ENCODE measurements at places on chromosomes 5 and 9.

DNA sequence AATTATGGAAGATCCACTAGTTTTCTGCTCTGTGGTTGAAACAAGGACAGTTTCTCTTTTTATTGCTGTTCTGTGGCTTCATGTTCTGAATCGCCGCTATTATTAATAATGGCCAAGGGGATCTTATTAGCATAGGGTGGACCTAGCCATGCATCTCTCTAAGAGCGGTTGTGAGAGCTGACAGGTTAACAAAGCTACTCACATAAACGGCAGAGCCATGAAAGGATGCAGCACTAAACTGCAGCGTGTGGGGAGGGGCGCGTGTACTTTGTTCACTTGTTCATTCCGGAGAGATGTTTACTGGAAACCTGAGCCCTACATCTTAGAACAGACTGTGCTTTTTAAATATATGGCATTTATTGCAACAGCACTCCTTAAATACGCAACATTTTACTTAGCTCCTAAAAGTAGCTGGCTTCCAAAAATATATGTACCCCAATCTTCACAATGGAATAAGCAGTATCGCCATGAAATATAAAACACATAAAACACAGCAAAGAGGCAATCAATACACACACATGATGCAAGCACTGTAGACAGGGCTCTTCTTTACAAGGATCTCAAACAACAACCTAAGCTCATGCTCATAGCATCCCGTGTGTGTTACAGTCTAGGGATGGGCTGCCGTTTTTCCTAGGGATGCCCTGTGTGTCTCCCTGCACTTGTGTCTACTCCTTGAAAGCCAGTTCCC is 424.6 kb downstream of the MED10 start:
- no peak for DNase-seq

GRCh38 chr9:98709968-98710965 is 1.5 kb upstream of the GABBR2 start:
- no peak for DNase-seq

- no peak for DNase-seq
Observed at GRCh38 chr5:138803935-138804334, 50.7 kb downstream of the CTNNA1 start.

DNA sequence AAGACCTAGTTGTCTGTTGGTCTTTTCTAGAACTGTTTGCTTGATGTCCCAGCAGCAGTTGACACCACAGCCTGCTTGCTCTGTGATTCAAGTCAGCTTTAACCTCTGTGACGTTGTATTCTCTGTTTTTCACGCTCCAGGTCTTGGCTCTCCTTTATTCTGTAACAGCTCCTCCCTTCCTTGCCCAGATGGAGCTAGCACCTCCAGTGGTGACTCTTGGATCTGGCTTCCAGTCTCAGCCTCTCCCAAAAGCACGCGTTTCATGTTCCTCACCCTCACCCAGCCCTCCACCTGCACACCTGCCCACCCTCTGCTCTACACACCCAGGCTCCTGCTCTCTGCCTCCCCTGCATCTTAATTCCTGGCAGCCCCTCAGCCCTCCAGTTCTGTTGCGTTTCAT is 50.6 kb downstream of the DMRT1 start:
- no peak for DNase-seq

- no peak for DNase-seq
Observed at GRCh38 chr9:3342159-3342777, 183.5 kb downstream of the RFX3 start.

- no peak for DNase-seq
Observed at GRCh38 chr5:55624841-55625588, 87.1 kb downstream of the SLC38A9 start.

DNA sequence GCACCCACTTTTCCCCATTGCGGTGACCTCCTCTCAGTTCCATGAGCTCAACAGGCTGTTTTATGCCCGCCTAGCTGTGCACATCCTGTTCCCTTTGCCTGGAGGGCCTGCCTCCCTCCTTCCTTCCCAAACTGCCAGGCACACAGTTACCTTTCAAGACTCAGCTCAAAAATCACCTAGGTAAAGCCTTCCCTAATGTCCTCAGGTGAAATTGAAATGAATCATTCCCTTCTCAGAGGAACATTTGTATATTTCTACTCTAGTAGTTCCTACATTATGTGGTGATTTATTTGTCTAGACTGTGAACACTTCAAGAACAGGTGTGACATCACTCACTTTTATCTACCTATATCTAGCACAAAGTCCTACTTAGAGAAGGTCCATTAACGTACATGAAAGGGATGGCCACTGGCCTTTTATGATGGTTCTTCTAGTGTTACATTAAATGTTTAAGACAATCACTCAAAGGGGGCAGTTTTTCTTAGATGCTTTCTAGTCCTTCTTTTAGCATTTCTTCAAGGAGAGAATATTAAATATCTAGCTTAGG is 103.5 kb upstream of the EQTN start:
- no peak for DNase-seq

- DNase-seq, result no peak
Observed at GRCh38 chr5:131466171-131466766, 168.8 kb downstream of the RAPGEF6 start.

GRCh38 chr5:4758550-4758949 is 381.6 kb upstream of the ADAMTS16 start:
- no peak for DNase-seq

GRCh38 chr5:122533825-122534224 is 221.8 kb downstream of the SNCAIP start:
- DNase-seq, result no peak

- DNase-seq, result no peak
Observed at GRCh38 chr9:124258607-124259157, 933 bp downstream of the NEK6 start.

GRCh38 chr5:30853158-30853557 is 340.3 kb upstream of the CDH6 start:
- DNase-seq, result no peak

GRCh38 chr5:37207802-37208201 is 41.4 kb downstream of the CPLANE1 start:
- DNase-seq, result no peak

- DNase-seq, result no peak
Observed at GRCh38 chr5:124725040-124725434, 21.4 kb downstream of the ZNF608 start.

DNA sequence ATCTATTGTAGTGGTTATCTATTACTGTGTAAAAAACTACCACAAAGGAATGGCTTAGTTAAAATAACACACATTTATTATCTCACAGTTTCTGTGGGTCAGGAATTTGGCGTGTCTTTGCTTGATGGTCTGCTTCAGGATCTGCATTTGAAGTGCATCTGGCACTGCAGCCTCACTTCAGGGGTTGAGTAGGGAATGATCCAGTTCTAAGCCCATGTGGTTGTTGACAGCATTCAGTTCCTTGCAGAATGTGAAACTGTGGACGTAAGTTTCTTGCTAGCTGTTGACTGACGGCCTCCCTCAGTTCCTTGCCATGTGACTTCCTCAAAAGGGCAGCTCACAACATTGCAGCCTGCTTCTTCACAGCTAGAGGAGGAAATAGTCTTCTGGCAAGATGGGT is 2.1 kb upstream of the OGN start:
- DNase-seq, result no peak

DNA sequence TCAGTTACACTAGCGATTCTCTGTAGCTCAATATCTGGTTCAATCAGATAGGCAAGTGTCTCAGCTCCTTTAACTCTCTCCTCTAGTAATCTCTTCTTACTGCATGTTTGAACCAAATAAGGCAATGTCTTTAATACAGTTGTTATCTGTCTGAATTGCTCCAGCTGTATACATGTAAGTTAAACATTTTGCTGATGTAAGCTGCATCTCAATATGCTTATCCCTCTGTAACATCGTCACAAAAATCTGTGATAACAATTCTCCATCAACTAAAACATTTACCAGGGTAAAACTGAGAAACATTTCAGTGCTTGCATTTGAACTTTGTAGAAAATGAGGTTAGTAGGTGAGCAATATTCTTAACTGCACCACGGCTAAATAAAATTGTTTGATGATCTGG is 29.6 kb upstream of the IGFBPL1 start:
- no peak for DNase-seq

DNA sequence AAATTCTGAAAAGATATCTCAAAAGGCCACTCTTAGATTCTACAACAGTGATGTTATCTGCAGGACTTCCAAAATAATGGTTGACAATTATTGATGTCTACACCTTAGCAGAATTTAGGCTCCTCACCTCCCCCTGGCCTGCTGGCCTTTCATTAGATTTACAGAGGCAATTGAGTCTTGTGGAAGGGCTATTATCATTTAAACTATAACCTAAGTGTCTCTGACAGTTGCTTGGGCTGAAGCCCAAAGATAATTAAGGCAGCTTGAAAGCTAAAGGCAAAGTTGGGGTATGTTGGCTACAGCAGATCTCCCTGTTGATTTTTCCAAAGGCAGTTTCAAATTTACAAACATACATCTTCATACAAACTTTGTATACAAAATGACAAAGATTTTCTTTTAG is 912.3 kb downstream of the TAF11L14 start:
- no peak for DNase-seq

DNA sequence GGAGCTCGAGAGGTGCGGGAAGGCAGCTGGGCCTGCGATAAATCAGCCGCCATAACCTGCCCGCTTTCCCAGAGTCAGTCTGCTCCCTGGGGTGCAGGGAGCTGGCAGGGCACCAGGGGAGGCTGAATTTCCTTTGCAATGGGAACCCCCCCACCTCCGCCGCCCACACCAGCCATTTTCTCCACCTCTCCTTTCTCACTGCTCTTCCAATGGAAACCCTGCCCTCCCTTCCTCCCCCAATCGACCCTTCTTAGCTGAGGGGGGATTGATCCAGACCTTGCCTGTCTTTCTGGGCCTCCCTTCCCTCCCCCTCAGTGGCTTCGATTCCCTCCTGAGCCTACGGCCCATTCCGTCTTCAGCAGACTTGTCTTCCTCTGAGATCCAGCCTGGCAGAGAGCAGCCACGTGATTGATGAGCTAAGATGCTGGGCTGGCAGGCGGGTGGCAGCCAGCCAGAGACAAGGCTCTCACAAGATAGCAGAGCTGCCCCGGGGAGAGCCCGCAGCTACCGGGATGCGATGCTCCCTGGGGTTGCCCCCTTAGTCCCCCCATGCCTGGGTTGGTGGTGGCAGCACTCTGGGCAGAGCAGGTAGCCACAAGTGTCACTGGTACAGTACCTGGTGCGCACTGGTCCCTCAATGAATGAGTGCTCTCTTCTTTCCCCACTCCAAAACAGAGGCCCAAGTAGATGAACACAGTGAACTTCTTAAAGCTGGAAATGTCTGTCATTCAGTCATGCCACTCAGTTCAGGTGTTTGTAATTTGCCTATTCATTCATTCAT is 53.7 kb upstream of the FABP6 start:
- no peak for DNase-seq

DNA sequence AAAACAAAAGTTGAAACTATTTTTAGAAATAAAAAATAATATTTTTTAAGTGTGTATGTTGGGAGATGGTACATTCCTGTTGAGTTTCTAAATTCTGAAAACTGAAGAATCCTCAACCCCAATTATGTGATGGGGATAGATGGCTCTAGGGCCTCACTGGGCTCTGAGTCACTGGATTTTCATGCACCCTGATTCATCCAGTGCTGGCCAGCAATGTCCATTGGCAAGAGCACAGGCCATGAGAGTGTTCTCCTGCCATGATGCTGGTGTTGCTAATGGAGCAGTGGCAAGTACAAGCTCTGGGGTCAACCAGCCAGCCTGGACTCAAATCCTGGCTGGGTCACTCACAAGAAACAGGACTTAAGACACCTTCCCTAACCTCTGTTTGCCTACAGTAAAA is 23.3 kb downstream of the SMIM23 start:
- no peak for DNase-seq

- no peak for DNase-seq
Observed at GRCh38 chr5:41871852-41872251, 1.6 kb upstream of the OXCT1 start.

- DNase-seq, result no peak
Observed at GRCh38 chr5:174608631-174609097, 115.7 kb upstream of the MSX2 start.

DNA sequence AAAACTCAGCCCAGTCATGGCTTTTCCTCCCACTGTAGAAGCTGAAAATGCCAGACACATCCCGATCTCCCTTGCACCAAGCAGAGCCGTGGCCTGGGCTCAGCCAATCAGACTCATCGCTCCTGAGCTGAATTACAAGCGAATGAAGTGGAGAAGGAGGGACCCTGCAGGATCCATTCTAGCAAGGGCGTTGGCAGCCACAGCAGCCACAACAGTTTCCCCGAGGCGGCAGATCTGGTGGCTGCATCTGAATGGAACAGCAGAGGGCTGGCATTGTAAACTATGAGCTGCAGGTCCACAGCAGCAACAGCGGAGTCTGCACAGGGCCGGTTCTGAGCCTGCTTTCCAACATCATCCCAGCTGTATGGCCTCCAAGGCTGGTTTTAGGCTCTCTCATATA is 23.8 kb downstream of the ALG2 start:
- DNase-seq, result no peak

- no peak for DNase-seq
Observed at GRCh38 chr9:82761027-82761426, 301.9 kb downstream of the RASEF start.

- DNase-seq, result no peak
Observed at GRCh38 chr9:130633336-130634190, 30.8 kb upstream of the PRDM12 start.

GRCh38 chr5:36648426-36648825 is 42.0 kb downstream of the SLC1A3 start:
- no peak for DNase-seq

DNA sequence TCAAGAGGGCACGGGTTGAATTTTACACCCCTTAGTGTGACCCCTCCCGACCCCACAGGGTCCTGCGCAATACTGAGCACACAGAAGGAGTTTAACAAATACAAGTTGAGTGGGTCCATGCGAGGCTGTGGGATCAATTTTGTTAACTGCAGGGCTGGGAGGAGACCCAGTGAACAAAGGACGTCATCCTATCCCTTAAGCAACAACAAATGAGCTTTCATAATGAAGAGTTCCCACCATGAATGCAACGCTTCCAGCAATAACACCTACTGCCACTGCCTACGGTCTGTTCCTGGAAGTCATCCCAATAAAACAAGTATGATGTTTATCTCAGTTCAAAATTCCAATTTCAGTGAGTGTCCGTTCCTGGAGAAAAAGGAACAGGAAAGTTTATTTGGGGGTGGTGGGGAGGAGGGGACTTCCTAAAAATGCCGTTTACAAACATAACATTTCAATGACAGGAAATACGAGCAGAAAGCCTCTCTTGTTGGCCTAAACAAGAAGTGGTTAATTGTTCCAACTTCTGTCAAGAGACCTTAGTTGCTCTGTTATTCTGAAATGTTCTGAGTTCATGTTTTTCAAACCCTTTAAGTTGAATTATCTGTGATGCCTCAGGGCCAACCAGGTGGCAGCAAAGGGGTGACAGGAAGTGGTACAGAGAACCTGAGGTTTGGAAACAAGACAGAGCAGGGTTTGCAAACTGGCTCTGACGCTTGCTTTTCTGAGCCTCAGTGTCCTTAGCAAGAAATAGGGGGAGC is 65.8 kb upstream of the PLPP6 start:
- DNase-seq, result no peak

GRCh38 chr9:132327537-132327936 is 27.2 kb downstream of the SETX start:
- no peak for DNase-seq

DNA sequence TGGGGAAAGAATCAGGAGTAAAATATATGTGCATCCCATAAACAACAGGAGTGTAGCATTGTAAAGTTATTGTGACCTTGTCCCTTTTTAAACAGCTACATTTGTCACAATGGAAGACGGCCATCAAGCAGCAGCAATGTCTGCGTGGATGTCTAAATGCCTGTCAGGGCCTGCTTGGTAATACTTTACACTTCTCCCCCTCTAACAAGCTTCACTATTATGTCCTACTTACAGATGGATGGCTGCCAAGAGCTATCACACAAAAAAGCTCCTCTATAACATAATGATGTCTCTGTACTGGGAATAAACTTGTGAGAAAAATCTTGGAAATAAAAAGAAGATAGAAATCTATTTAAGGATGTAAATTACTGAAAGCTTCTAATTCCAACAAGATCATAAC is 213.0 kb downstream of the FBXL17 start:
- no peak for DNase-seq

All from activated CD4-positive, alpha-beta T cell treated with anti-CD3 and anti-CD28 coated beads for 24 hours (primary cell).